CD4-positive, alpha-beta T cell treated with Interleukin-17A for 4 hours (primary cell): ENCODE measurements at places on chromosomes 4 and X.
A peak's percentile ranks its signal among the peaks of the same experiment; 100 is the strongest.

DNA sequence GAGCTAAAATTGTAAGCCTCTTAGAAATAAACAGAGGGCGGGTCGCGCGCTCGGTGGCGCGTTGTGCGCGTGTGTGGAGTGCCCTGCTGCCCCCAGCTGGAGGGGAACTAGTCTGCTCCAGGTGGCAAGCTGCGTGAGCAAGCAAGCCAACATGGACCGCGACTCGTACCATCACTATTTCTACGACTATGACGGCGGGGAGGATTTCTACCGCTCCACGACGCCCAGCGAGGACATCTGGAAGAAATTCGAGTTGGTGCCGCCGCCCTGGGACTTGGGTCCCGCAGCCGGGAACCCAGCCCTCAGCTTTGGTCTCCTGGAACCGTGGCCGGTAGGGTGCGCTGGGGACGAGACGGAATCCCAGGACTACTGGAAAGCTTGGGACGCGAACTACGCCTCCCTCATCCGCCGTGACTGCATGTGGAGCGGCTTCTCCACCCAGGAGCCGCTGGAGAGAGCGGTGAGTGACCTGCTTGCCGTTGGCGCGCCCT lies 66.1 kb downstream of the DNAAF6 start:
- peak; percentile 18 for DNase-seq

- no peak for DNase-seq
These were observed 225.8 kb downstream of the STK32B start for GRCh38 chr4:5277079-5277478.

DNA sequence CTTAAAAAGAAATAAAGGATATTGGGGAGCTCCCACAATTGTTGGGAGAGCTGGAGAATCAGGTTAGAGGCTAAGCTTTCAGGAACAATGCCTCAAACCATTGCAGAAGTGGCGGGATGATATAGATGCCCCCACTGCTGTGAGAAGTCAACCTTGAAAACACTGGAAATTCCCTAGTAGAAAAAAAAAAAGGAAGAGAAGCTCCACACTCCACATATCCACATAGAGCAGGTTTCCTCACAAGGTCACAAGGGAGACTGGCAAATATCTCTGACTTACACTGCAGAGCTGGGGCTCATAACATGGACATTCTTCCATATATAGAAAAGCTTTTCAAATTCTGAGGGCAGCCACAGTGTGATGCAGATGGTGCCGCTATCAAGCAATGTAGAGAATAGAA lies 22.7 kb upstream of the OGT start:
- DNase-seq, result no peak

- no peak for DNase-seq
These were observed 2458.5 kb downstream of the ARAP2 start for GRCh38 chr4:33785843-33786242.

- DNase-seq, result no peak
These were observed 96.3 kb upstream of the NOCT start for GRCh38 chr4:138919094-138919936.

DNA sequence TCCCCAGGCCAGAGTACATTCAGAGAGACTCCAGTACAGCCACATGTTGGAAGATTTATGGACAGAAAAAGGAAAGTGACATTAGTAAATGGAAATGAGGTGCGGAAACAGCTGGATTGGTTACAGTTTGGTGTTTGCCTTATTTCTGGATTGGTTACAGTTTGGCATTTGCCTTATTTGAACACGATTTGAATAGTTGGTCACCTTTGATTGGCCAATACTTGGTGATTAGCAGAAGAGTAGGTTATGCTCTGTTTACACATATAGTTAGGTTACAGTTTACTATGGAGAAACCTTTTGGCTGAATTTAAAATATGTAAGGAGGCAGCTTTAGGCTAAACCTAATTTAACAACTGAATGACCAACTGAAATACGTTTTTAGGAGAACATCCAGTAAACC lies 173.7 kb downstream of the AASDH start:
- DNase-seq, result no peak

DNA sequence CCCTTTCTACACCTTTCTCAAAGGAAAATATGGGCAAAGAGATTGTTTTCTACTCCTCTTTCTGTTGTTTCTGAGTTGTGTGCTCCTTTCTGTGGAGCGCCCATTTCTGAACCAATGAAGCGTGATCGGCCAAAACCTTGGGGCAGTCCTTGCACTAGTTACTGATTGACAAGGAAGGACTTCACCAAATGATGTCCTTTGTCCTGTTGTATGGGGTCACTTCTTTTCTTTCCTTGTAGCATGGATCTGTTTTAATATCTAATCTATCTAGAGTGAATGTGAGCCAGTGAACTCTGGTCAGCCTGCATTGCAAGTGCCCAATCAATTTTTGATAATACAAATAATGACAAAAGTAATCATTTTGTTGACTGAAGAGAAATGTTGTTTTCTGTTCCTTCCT lies 94.5 kb downstream of the EGF start:
- no peak for DNase-seq

DNA sequence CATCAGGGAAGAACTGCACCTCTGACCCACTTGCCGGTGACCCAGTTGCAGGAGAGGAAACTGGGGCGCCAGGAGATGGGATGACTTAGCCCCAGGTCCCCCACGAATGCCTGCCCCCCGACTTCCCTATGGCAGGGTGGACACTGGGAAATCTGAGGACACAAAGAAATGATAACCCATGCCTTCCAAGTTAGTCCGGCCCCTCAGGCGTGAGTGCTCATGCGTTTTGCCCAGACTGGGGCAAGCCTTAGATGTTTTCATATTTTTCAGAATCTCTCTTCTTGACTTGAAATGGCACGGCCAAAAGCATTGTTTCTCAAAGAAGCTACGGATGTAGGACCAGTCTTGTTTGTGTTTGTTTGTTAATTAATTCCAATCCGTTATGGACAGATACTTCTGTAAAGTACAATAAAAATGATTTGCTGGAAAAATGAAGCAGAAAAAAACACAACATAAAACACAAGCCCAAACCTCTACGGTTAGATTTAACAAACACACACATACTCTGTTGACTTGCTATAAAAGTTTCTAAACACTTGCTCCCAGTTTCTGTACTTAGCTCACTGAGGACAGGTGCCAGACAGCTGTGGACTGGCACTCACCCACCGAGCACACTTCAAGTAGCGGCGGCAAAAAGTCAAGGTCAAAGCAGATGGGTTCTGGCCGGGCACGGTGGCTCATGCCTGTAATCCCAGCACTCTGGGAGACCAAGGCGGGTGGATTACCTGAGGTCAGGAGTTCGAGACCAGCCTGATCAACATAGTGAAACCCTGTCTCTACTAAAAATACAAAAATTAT lies 341.5 kb downstream of the BCOR start:
- no peak for DNase-seq

- no peak for DNase-seq
These were observed 404.1 kb downstream of the MAPK10 start for GRCh38 chr4:85955620-85956292.

GRCh38 chr4:80185787-80186548 lies 11.3 kb upstream of the PRDM8 start:
- no peak for DNase-seq

- no peak for DNase-seq
These were observed 66.6 kb downstream of the EDNRA start for GRCh38 chr4:147547314-147548056.

- no peak for DNase-seq
These were observed 196.0 kb upstream of the PSAPL1 start for GRCh38 chr4:7630568-7631287.

GRCh38 chrX:69510137-69510715 lies 6.1 kb downstream of the NALF2 start:
- DNase-seq, result no peak

GRCh38 chr4:95517576-95518345 lies 31.0 kb downstream of the UNC5C start:
- DNase-seq, result no peak

DNA sequence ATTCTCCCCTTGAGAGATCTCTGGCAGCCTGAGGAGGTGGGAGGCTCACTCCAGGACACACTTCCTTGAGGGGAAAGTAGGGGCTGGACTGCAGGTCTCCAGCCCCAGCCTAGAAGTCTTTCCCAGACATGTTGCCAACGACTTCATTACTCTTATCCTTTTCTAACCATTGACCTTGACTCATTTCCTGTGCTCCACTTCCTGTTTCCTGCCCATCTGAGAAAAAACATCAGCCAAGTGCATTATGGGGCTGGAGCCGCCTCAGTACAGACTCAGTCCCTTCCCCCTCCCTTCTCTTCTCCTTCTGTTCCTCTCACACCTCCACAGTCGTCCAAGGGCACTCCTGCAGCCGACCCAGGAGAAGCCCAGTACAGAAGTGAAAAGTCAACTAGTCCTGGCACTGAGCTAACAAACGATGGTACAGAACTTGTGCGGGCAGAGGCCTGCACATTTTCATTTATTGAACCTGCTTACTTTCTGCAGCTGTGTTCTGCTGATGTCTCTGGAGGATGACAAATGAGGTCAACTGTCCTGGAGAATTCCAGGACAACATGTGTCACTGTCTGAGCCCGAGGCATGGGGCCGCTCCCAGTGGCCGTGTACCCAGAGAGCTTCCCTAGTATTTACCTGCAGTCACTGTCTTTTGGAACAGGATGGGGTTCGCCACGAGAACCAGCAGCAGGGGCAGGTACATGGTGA lies 20.1 kb downstream of the GPR143 start:
- no peak for DNase-seq

DNA sequence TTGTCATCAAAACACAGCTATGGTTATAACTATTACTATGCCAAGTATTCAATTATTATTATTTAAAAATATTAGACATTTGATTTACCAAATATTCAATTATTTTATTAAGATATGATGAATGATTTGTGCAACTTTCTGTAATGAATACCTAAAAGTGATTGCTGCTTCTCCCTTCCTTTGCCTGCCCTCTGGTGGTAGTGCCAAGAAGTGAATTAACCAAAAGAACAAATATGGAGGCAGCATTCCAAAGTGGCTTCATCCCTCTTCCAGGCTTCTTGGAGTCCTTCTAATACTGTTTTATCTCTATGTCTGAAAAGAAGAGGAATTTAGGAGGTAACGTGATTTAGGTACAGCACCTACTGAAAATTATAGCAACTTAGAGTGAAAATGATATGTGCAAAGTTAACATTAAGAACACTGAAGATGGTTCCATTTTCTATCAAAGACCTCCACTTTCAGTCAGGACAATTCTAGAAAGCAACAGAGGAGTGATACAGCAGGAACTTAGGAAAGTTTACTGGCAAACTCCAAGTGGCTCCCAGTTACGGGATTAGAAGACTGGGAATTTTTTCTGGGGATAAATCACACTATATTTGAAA lies 43.0 kb downstream of the ENPEP start:
- peak; percentile 34 for DNase-seq

DNA sequence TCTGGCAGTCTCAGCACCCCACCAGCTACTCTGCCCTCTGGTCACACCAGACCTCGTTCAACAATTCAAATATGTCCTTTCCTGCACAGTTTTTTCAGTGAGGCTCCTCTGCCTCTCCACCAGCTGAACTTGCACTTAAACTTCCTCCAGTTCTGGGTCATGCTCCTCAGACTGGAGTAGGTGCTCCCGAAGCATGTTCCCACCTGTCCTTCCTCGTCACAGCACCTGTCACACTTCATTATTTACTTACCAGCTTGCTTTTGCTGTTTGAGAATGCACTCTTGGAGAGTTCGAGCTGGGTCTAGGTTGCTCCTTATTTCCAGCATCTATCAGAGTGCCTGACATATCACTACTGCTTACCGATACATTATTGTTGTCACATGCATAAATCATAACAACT lies 144.8 kb upstream of the TTC29 start:
- no peak for DNase-seq

GRCh38 chr4:111046811-111047210 lies 423.9 kb upstream of the PITX2 start:
- DNase-seq, result no peak

- no peak for DNase-seq
These were observed 240.1 kb downstream of the STIM2 start for GRCh38 chr4:27100713-27101112.

DNA sequence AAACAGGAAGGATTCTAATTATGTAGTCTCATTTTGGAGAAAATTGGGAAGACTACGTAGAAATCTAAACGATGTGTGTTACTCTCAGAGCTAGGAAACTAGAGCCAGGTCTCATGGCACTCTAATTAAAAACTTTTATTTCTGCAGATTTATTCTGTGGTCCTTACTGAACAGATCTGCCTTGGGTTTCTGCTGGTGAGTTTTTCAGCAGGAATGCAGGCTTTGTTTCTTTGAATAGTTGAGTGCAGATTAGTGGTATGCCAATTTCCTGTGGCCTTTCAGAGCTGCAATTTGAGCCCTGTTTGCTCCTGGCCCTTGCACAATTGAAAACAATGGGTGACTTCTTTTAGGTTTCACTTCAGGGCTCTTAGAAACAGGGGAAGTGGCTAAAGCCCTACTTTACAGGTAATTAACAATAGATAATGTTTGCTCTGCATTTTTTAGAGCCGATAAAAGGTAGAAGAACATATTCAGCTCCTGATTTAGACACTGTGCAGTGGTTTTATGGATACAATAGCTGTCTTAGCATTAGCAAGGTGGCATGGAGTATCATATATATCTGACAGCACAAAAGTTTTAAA lies 21.8 kb downstream of the SPRY1 start:
- no peak for DNase-seq

- DNase-seq, result peak; percentile 97
These were observed at the start of gene CCDC110 for GRCh38 chr4:185471235-185472102. Gene CCDC110 (minus strand): TSS chr4:185471733. CDS start chr4:185471683, 50 bp downstream.

- no peak for DNase-seq
These were observed 1537.8 kb upstream of the PABPC4L start for GRCh38 chr4:135739354-135739753.

GRCh38 chrX:70470850-70471289 lies 26.2 kb downstream of the DLG3 start:
- DNase-seq, result no peak

GRCh38 chr4:35252866-35253265 lies 991.4 kb downstream of the ARAP2 start:
- no peak for DNase-seq

- DNase-seq, result no peak
These were observed 88.2 kb upstream of the TECRL start for GRCh38 chr4:64497491-64497890.

DNA sequence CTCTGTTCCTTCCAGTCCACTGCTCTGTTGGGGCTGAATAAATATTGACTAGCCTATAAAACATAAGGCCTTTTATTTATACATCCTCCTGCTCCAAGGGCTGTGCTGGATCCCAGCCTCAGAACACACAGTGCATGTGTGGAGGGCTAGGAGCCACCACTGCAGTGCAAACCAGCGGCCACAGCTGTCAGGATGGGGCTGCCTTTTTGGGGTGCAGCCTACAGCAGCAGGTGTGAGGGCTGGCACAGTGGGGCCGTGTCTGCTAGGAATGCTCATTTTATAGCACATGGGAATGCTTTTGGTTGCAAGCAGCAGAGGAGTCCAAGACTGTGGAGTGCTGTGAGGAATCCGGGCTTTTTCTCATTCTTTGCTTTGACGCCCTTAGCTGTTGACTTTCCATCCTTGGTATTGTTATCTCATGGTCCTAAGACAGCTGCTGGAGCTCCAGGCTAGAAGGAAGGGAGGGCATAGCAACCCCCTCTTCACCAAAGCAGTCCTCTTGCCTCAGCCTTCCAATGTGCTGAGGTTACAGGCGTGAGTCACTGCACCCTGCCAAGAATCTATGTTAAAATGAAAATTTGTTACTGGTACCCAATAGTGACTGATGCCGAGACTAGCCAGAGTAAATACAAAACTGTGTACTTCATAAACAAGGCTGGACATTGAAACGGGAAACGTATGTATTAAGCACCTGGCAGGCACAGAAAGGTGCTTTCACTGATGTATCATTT lies 334.3 kb upstream of the GATB start:
- DNase-seq, result peak; percentile 54
